ENCODE measurements at places on chromosomes 4 and X. TPM values are rescaled to one million over a fixed set of nuclear protein-coding genes. Genes with fewer than 3 reads are reported as not detected.

UGT2B17 gene
- polyA plus RNA-seq: not detected

CENPI gene
- 7.7 TPM for polyA plus RNA-seq

SRPX gene
- polyA plus RNA-seq: 31.4 TPM

RTL5 gene
- 8.7 TPM for polyA plus RNA-seq

SPIN4 gene
- polyA plus RNA-seq: 19.0 TPM

ATP1B4 gene
- 368 TPM for polyA plus RNA-seq

DNA sequence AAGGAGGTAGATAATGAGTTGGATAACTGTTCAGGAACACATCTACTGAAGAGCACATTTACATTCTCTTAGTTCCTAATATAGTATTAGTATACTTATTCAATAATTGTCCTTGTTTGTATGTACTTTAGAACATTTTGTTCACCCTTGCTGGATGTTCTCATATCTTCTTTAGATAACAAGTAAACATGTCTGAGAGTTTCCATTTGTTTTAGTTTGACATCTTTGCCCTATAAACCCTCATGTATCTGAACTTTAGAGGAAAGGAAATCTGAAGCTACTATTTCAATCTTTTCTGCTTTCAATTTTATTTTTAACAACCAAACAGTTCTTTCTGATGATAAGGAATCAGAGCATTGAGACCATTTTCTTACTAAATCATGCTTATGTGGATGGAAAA lies 518.6 kb downstream of the RPA4 start:
- DNase-seq: no peak

DNA sequence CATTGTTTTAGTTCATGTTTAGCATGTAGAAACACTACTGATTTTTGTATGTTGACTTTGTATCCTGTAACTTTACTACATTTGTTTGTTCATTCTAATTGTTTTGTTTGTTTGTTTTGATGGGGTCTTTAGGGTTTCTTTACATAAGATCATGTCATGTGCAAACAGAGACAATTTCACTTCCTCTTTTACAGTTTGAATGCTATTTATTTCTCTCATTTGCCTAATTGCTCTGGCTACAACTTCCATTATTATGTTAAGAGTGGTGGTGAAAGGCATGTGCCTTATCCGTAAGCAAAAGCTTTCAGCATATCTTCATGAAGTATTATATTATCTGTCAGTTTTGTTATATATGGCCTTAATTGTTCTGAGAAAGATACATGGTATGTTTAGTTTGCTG lies 571.1 kb downstream of the PCDH7 start:
- DNase-seq: no peak

GRCh38 chrX:129654652-129655546 lies at the start of gene APLN:
Gene APLN (minus strand): TSS chrX:129654956. CDS start chrX:129654630, 326 bp downstream.
- no peak for DNase-seq

DNA sequence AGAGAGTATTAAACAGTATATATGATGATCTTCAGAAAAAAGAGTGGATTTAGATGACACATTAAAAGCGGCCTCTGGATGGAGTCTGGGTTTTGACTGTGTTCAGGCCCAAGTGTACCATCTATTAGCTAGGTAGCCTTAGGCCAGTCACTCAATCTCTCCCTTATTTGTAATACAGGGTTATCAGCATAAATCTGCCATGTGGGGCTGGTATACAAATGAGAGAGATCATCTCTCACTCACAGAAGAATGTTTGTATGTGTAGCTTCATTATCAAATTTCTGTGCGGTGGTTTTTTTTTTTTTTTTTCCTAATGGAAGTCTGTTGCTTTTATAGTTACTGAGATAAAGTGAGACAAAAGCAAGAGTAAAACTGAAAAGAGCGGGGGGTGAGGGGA lies 12.7 kb downstream of the SLC2A9 start:
- no peak for DNase-seq

- DNase-seq: no peak
Measured at GRCh38 chrX:37995428-37995827, 10.9 kb upstream of the SYTL5 start.

GRCh38 chr4:184315675-184316359 lies 98.1 kb upstream of the ENPP6 start:
- DNase-seq: no peak

DNA sequence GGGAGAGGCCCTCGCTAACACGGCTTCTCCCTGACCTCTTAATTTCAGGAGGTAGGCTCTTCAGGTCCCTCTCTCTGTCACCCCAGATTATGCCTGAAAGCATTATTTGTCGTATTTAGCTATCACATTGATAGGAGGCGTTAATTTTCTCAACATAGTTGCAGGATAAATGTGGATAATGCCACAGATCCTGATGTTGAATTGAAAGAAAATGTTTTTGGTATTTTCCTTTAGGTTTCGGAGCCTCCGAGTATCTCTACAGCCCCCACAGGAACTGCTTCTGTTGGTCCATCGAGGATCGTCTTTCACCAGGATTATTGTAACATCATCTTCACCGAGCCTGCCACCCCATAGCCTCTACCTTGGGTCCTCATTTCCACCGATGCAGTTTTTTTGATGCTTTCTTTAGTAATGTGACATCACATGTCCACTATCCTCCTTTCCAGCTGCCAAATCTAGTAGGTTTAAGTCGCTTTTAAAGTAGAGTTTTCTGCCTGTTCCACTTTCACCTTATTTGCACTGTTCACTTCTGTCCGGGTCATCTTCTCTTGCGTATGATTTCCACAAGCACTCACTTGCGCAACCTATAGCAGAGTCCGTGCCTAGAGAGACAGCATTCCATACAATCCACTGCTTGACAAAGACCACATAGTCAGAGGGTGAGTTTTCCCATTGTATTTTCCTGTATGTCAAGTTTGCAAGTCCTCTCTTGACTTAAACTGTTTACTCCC lies 665 bp downstream of the TIGD2 start:
- peak; percentile 16 for DNase-seq

DNA sequence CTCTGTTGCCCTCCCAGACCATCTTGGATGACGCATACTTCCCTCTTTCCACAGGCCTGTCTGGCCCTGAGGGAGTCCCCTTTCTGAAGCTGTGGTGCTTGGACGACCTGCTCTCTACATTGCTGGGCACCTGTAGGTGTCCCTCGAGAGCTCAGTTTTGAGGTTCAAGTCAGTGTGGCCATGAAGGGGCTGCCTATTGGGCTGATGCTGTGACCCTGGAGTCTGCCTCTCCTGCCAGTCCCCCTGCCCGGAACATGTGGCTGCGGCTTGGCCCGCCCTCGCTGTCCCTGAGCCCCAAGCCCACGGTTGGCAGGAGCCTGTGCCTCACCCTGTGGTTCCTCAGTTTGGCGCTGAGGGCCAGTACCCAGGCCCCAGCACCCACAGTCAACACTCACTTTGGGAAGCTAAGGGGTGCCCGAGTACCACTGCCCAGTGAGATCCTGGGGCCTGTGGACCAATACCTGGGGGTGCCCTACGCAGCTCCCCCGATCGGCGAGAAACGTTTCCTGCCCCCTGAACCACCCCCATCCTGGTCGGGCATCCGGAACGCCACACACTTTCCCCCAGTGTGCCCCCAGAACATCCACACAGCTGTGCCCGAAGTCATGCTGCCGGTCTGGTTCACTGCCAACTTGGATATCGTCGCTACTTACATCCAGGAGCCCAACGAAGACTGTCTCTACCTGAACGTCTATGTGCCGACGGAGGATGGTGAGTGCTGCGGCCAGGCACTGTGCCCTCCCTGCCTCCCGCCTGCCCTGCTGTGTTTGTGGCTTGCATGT lies 3.0 kb downstream of the NLGN3 start:
- DNase-seq: no peak

- no peak for DNase-seq
Measured at GRCh38 chrX:94742772-94743171, 1068.8 kb downstream of the FAM133A start.

GRCh38 chr4:12852338-12853307 lies 631.5 kb downstream of the RAB28 start:
- peak; percentile 64 for DNase-seq

DNA sequence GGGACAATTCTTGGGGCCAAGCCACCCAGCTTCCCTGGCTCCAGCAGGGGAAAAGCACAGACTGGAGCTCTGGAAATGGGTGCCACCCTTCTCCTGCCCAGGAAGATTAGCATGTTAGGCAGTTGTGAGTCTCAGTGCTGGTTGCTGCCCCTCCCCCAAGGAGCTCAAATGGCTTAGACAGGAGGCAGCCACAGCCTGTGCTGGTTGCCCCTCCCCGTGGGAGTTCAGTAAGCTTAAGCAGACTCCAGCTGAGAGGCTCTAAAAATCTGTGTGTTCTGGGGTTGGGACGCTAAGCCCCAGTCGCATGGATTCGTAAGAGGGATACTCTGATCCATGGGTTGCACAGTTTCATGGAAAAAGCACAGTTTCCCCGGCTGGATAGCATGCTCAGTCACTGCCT lies 92.7 kb upstream of the NDST3 start:
- DNase-seq: no peak

DNA sequence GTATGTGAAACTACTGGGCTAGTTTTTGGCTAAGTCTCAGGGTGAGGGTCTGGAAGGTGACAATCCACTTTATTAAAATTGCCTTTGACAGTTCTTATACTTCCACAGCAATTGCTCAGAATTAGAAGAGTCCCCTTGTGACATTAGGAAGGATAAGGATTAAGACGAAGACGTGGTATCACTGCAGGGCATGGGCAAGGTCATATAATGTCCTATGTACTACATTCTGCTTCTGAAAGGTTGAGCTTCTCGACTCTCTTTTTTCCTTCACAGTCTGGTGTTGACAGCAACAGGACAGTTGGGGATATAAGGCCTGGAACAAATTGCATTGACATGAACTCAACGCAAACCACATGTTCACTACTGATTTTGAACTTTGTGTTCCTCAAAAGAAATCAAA lies 40.9 kb upstream of the PRDM5 start:
- no peak for DNase-seq

DNA sequence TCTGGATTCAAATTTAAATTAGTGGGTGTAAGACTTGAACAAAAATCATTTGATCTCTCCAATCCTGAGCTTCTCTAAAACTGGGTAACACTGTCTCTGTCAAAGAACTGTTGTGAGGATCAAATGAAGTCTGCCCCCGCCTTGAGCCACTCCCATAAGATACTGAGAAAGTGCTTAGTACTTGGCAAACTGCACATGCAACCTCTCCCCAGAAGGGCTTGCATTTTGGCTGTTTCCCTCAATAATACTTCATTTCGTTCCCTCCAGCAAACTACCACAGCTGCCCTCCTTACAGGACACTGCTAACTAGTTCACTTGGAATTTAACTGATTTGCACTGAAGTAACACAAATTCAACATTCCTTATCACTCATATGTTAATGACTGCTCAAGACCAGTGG lies 79.8 kb downstream of the APBB2 start:
- DNase-seq: no peak

DNA sequence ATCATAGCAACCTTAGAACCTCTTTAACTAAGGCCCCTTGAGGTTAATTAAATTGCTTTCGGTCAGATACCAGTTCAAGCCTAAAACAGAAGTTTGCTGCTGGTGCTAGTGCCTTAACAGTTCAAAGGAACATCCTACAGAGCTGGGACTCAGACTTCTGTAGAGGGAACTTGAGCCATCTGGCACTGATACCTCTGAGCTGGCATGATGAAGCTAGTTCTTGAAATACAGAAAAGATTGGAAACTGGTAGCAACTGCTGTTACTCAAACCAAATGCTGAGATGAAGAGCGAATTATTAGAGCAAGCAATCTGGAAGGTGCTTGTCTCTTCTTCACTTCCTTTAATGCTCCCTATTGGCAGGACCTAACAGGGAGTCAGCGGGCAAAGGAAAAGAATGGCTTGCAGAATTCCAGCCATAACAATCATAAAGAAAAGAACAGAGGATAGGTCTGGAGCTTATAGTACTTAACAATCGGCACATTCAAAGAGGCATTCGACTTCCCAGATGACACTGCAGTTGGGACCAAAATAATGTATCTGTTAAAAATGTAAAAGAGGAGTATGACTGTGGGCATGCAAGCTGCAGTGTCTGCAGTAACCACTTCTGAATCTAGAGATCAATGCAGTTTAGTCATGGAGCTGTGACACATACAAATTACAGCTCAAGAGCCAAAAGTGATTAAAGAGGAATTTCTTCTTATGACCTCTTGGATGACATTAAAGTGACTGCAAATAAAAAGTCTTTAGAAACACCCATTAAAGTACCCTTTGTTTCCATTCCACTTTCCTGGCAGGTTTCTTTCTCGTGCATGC lies 298.9 kb downstream of the PDGFC start:
- DNase-seq: no peak

GRCh38 chrX:78573630-78574029 lies 85.5 kb downstream of the RTL3 start:
- DNase-seq: peak; percentile 14

- peak; percentile 71 for DNase-seq
Measured at GRCh38 chrX:104310090-104310489, 55.4 kb upstream of the ESX1 start.

DNA sequence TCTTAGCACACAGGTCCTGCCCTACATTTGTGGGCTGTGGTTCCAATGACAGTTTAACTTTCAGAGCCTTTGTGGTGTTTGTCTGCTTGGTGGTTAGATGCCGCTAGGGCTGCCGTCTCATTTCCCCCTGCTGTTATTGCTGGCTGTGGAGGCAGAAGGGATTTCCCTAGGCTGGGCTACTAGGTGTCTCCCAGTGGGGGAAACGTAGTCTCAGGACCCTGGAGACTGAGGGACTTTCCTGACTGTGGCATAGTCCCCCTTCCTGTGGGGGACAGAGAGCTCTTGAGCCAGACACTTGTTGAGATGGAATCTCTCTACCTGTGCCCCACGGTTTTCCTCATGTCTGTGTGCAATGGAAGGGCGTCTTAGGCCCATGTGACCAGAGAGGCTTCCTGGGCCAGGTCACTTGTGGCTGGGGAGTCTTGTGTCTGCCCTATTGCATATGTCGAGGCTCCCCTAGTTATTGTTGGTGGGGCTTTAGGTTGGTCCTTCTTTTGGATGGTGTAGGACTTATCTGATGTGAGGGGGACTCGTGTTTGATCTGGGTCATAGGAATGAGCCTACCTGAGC lies 68.2 kb downstream of the ARHGAP10 start:
- DNase-seq: no peak

DNA sequence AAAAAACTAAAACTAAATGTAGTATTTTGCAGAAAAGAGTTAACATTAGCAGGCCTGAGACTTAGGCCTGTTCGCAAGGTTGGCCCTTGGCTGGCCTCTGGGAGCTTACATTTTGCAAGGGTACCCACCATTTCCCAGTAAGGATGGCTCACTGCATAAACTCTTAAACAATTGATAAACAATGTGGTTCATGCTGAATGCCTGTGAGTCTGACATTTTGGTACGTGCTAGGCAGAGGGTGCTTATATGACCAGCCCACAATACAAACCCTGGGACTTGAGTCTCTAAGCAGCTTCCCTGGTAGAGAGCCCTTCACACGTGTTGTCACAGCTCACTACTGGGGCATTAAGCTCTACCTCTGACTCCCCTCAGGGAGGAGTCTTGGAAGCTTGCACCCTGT lies 7.4 kb downstream of the PRPS2 start:
- no peak for DNase-seq

DNA sequence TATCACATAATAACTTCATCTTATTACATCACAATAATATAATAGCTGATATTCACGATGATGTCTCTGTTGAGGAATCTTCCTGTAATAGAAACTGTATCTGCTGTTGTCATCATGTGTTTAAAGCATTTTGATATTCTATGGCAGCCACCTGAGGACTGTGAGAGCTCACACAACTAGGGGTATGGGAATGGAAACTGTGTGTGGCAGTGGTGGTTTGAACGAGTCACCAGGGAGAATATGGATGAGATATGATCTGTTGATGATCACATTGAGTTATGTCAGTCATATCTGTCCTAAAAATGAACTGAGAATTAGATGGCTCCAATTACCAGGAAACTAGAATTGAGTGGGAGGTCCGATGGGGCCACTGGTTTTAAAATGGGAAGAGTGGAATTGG lies 169.6 kb downstream of the MID1IP1 start:
- no peak for DNase-seq
